ENCODE measurements at places on chromosomes 7 and 10. TPM values are rescaled to one million over a fixed set of nuclear protein-coding genes. Genes with fewer than 3 reads are reported as not detected.
A peak's percentile ranks its signal among the peaks of the same experiment; 100 is the strongest.

GRCh38 chr10:132011024-132011423 lies 29.3 kb upstream of the BNIP3 start:
- no peaks in the 10 kb centered on the region for H3K36me3 ChIP-seq
- H3K27ac ChIP-seq = no peak overlapping the region
- no peaks in the 10 kb centered on the region for H3K27me3 ChIP-seq
- H3K4me3 ChIP-seq = no peak overlapping the region

- no peak overlapping the region for H3K4me3 ChIP-seq
- peaks cover 12% of the 10 kb centered on the region for H3K4me1 ChIP-seq
- no peak overlapping the region for H3K27ac ChIP-seq
- H3K36me3 ChIP-seq = no peaks in the 10 kb centered on the region
These were observed 69.0 kb downstream of the SEPTIN7 start for GRCh38 chr7:35869810-35870209.

- H3K36me3 ChIP-seq = no peaks in the 10 kb centered on the region
- H3K4me3 ChIP-seq = no peak overlapping the region
- H3K27ac ChIP-seq = no peak overlapping the region
These were observed 322.3 kb downstream of the ZNF716 start for GRCh38 chr7:57772126-57772924.

Gene FOXP2
- total RNA-seq = 53.2 TPM

DNA sequence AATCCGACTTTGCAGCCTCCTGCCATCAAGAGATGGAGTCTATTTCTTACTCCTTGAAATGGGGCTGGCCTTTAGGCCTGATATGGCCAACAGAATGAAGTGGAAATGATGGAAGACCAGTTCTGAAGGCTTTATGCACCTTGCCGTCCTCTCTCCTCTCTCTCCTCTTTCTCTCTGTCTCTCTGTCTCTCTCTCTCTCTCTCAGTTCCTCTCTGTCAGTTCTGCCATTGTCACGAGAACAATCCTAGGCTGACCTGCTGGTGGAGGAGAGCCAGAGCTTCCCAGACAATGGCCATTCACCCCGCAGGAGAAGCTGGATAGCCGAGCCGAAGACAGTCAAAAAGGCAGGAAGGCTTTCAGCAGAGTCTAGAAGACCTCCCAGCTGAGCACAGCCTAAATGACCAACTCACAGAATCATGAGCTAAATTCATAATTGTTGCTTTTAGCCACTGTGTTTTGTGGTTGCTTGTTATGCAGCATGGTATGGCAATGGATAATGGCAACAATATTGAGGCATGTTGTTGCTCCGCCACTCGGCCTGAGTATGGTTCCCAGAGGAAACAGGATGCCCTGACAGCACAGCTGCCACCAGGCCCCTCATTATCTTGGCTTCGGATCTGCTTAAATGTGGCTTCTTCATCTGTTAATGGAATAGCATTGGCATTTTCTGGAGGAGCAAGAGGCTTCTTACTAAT lies 35.5 kb downstream of the FRMPD2 start:
- no peak overlapping the region for H3K4me3 ChIP-seq
- no peaks in the 10 kb centered on the region for H3K27me3 ChIP-seq
- H3K4me1 ChIP-seq = no peaks in the 10 kb centered on the region
- H3K36me3 ChIP-seq = no peaks in the 10 kb centered on the region
- H3K27ac ChIP-seq = no peak overlapping the region

DNA sequence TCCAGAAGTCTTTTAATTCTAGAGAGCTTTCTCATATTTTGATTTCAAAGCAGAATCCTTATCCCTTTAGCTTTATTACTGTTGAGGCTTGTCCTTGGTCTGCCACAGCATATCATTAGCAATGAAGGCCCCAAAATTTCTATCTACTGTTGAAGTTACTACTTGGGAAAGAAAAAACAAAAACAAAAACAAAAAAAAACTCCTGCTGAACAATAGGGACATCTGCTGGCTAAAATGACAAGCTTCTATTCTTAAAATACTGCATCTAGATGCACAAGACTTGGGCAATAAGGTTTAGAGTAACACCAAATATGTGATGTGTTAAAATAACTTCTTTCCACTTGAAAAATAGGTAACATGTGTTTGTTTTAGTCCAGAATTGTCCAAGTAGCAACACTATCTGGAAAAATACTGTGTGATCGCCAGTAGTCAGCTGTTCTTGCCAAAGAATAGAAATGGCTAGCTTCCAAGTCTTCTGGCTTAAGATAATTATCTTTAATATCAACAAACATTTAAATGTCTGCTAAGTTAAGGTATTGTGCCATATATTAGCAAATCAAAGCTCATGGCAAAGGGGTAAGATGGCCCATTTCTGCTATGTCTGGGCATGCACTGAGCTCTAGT lies 3.8 kb upstream of the DMTF1 start:
- no peak overlapping the region for H3K27ac ChIP-seq
- peaks cover 15% of the 10 kb centered on the region for H3K4me1 ChIP-seq
- H3K4me3 ChIP-seq = no peak overlapping the region

Gene LRGUK
- 0.83 TPM for total RNA-seq

DNA sequence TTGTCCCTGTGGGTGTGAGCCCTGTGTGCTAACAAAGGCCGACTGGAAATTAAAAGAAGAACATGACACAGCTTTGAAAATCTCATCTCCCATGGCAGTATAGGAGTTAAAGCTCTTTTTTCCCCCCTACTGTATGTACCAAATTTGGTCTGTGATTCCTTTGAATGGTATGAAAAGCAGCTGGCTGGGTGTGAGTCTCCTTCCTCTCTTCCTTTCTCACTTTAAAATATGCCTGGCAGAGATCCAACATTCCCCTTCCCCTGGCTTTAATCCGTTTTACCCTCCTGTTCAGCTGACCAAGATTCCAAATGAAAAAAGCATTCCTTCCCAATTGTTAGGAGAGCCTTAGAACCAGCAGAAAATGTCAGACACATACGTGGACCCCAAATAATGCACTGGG lies 225.0 kb upstream of the CELF2 start:
- H3K36me3 ChIP-seq = no peaks in the 10 kb centered on the region
- no peak for DNase-seq
- peaks cover 36% of the 10 kb centered on the region for H3K4me1 ChIP-seq
- no peak overlapping the region for H3K27ac ChIP-seq
- H3K27me3 ChIP-seq = no peaks in the 10 kb centered on the region

DNA sequence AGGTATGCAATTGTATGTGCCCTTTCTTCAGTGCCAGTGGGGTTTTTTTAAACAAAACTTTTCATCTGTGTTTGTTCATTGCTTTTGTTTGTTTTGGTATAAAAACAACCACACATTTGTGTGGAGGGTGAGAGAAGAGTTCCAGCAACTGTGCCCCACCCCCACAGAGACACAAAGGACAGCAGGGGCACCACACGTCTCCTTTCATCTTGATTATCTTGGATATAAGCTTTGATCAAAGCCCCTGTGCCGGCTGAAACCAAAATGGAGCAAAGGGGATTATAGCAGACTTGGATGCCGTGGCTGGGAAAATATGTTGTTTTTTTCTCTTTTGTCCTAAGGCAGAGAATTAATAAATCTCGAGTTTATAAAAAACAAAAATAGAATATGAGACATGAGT lies 111.8 kb upstream of the RSU1 start:
- no peak overlapping the region for H3K27ac ChIP-seq
- DNase-seq = no peak
- no peaks in the 10 kb centered on the region for H3K27me3 ChIP-seq
- H3K4me1 ChIP-seq = no peaks in the 10 kb centered on the region
- no peaks in the 10 kb centered on the region for H3K36me3 ChIP-seq
- H3K4me3 ChIP-seq = no peak overlapping the region

GRCh38 chr10:117217196-117217761 lies 20.0 kb downstream of the KCNK18 start:
- peak overlapping the region; percentile 58 for H3K4me3 ChIP-seq
- no peak overlapping the region for H3K27ac ChIP-seq
- H3K4me1 ChIP-seq = peaks cover 15% of the 10 kb centered on the region
- H3K36me3 ChIP-seq = no peaks in the 10 kb centered on the region

- peaks cover 45% of the 10 kb centered on the region for H3K4me1 ChIP-seq
- H3K4me3 ChIP-seq = peak overlapping the region; percentile 80
- peaks cover 10% of the 10 kb centered on the region for H3K36me3 ChIP-seq
- H3K27ac ChIP-seq = peak overlapping the region; percentile 96
These were observed 831 bp downstream of the ZKSCAN5 start for GRCh38 chr7:99505324-99505662.

DNA sequence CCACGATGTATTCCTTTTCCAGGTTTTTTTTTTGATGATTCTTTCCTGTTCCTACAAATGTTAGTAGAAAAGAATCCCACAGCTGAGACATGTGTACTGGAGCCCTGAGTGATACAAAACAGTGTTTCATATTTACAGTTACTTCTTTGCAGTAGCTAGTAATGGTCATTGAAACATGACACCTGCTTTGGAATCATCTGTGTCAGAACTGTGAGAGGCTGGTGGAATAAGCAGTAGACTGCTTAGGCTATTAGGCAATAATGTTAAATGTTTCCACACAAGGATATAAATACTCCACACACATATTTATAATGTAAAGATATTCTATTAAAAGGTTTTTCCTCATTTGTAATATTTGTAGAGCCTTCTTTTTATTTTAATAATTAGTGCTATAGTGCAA lies 394.0 kb downstream of the THSD7A start:
- H3K27me3 ChIP-seq = no peaks in the 10 kb centered on the region
- no peaks in the 10 kb centered on the region for H3K4me1 ChIP-seq
- no peaks in the 10 kb centered on the region for H3K36me3 ChIP-seq

DNA sequence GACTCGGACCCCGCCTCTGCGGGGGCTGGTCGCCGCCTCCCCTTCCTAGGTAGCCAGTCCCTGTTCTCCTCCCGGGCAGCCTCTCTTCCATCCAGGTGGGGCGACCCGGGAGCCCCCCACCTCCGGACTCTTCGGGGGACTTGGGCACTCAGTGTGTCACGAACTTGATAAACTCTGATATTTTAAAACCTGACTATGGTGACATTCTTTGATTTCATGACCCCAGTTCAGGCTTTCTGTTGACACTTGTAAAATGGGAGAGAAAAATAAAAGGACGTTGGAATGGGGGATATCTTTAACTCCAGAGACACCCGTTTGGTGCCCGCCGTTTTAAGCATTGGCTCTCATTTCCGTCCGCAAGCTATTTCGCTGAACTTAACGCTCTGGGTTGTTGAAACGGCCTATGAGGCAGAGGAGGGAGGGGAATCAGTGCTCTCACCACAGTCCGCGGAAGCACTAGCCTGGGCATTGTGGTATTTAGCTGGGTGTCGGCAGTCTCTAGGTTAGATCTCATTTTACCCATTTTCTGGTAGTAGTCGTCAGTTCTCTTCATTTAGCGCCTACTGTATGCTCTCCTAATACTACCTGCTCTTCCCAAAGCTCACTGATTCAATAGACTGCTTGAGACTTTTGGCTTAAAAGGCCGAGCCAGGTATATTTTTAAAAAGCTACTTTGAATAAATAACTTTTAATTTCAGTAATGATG lies 738 bp downstream of the VPS26A start:
- H3K4me3 ChIP-seq = peak overlapping the region; percentile 95
- no peaks in the 10 kb centered on the region for H3K36me3 ChIP-seq
- DNase-seq = no peak
- H3K4me1 ChIP-seq = peaks cover 24% of the 10 kb centered on the region
- H3K27ac ChIP-seq = peak overlapping the region; percentile 98

DNA sequence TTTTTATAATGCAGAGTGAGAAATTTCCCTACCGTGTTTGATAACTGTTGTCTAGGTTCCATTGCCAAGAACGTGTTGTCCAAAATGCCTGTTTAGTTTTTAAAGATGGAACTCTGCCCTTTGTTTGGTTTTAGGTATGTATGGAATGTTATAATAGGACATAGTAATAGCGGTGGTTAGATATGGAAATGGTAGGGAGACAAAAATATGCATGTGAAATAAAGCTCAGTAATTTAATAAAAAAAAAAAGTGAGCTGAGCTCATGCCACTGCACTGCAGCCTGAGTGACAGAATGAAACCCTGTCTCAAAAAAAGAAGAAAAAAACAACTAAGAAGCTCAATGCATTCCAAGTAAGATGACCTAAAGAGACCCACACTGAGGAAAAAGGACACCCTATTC lies 72.9 kb downstream of the ZNF783 start:
- no peaks in the 10 kb centered on the region for H3K36me3 ChIP-seq
- DNase-seq = no peak
- no peak overlapping the region for H3K27ac ChIP-seq
- H3K4me1 ChIP-seq = no peaks in the 10 kb centered on the region
- no peaks in the 10 kb centered on the region for H3K27me3 ChIP-seq

GRCh38 chr7:32803406-32804141 lies 88.0 kb downstream of the KBTBD2 start:
- no peak overlapping the region for H3K4me3 ChIP-seq
- H3K36me3 ChIP-seq = no peaks in the 10 kb centered on the region
- DNase-seq = no peak
- H3K4me1 ChIP-seq = no peaks in the 10 kb centered on the region
- no peak overlapping the region for H3K27ac ChIP-seq
- no peaks in the 10 kb centered on the region for H3K27me3 ChIP-seq

GRCh38 chr10:95660283-95660682 lies 3.8 kb upstream of the ALDH18A1 start:
- H3K4me3 ChIP-seq = no peak overlapping the region
- H3K36me3 ChIP-seq = peaks cover 13% of the 10 kb centered on the region
- no peak overlapping the region for H3K27ac ChIP-seq
- peaks cover 46% of the 10 kb centered on the region for H3K4me1 ChIP-seq
- DNase-seq = peak; percentile 12

DNA sequence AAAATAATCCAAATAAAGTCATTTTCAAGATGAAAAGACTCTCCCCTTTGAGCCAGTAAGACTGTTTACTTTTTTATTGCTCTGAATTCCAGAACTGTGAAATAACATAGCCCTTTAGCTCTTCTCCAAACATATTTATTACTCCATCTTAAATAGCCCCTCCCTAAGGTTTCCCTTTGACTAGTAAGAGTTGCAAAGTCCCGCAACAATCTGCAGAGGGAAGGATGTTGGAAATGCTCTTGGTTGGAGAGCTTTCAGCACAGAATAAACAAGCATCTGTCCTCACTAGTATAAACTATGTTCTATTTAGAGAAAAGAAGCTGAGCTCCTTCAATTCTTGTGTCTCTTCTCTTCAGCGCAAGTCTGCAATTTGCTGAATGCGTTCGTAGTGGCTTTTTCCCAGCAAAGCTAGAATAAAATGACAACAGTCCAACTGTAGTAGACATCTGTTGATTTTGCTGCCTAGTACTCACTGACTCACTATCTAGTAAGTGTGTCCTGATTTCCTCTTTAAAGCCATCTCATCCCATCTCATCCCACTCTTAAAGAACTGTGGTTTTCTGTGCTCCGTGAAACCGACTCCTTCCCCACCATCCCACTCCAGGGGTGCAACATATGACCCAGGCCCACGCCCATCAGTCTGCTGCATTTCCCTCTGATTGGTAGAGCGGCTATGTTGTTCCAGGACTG lies 104.0 kb downstream of the FAM107B start:
- H3K36me3 ChIP-seq = no peaks in the 10 kb centered on the region
- H3K4me1 ChIP-seq = no peaks in the 10 kb centered on the region
- DNase-seq = no peak
- H3K27me3 ChIP-seq = no peaks in the 10 kb centered on the region

Gene PTF1A
- not detected for total RNA-seq

Gene FAM24B
- 1.2 TPM for total RNA-seq

Gene PIP
- not detected for total RNA-seq

Measured in esophagus muscularis mucosa (tissue), 4 donors.